ENCODE measurements at places on chromosomes 12 and 14.

GRCh38 chr14:46818147-46818546 is 166.6 kb upstream of the RPL10L start:
- DNase-seq, result no peak

DNA sequence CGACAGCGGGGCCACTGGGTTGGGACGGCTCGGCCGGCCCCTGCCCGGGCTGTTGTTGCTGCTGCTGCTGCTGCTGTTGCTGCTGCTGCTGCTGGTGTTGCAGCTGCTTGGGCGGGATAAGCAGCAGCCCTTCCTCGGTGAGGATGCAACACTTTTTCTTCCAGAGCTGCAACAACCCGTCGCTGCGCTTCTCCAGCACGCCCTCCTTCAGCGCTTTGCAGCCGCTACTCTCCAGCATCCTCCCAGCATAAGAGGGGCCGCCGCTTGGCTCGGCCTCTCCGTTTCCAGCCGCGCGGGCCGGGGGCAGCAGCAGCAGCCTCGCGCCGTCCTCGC is 529 bp downstream of the PHLDA1 start:
- DNase-seq, result no peak

GRCh38 chr14:92886337-92886736 is 36.6 kb upstream of the CHGA start:
- no peak for DNase-seq

DNA sequence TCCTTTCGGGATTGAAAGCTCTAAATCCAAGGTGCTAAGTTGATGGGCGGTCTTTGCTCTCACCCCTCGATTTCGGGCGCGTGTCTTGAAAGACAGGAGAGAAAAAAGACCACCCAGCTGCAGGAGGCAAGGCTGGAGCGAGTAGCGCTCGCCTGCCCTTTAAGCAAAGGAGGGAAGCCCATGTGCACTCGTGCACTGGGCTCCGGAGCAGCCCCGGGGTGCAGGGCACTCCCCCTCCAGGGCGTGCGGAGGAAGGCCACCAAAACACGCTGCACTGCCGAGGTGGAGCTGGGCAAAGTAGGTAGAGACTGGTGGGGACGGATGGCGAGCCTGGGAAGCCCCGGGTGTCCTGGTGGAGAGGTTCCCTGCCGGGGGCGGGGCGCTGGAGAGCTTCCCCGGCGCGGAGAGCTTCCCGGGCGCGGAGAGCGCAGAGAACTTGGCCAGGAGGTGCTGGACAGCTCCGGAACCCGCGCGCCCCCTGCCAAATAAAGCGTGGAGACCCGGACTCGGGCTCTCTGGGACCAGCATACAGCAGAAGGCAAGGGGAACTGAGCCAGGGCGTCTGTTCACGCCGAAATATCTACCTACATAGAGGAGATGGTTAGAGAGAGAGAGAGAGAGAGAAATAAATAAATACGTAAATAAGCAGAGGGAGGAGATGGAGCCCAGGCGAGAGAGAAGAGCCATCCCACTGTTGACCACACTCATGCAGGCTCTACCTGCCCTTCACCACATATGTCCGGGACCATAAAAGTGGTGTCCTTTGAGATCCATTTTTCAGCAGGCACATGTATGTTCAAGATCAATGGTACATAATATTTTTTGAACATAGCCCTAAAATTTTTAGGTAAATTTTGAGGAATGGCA is 662 bp upstream of the NELL2 start:
- DNase-seq, result peak; percentile 72

DNA sequence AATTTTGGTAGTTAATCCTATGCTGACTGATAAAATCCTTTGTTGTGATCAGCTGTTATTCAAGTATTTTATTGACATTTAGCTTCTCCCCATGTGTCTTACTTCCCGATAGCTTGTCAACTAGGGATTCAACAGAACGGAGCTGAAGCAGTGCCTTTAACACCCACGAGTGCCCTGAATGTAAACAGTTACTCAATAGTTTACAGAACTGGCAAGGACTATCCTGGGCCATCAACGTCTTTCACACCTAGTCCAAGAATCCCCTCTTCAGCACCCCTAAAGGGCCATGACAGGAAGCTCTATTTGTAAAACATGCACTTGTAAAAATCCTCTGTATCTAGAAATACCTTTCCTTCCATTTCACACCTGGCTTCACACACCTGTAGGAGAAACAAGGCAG is 45.3 kb downstream of the SETD3 start:
- DNase-seq, result no peak

Data from right forelimb (tissue), 1 donor.